NCI-H2081 treated with DMSO at 0.1 percent for 48 hours (cell line): ENCODE measurements at places on chromosomes 5 and 9.

GRCh38 chr5:179550511-179551342 lies at the start of gene RUFY1:
RUFY1 (plus strand) TSS chr5:179550554; CDS start chr5:179550570, 16 bp downstream.
- no peak for DNase-seq

DNA sequence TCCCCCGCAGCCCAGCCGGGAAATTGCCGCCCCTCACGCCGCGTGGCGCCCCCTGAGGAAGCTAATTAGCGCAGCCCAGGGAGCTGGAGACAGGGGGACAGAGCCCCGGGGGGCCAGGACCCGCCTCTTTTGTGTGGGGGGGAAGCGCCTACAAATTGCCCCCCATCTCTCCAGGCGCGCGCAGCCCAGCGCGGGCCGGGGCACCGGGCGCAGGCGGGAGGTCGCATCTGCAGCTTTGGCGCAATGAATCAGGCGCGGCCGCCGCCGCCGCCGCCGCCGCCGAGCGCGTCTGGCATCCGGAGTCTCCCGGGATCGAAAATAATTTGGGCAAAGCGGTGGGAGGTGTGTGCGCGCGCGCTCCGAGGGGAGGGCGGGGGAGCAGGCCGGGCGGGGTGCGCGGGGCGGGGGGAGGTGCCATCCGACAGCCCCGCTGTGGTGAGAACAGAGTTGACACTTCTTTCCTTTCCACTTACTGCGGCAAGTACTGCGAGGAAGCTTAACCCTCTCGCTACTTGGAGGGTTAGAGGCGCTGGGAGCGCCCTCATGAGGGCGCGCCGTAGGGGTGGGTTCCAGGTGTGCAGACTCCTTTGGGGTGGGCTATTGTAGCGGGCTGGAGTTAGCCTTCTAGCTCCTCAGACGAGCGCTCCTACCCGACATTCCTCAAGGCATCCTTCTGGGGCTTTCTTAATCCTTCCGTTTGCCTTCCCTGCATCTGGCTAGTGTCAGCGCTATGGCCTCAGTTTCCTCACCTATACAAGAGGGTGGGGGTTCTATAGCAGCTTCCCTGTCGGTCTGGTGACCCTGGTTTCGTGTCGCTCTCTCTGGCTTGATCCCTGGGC lies 63.1 kb downstream of the CXXC5 start:
- no peak for DNase-seq

DNA sequence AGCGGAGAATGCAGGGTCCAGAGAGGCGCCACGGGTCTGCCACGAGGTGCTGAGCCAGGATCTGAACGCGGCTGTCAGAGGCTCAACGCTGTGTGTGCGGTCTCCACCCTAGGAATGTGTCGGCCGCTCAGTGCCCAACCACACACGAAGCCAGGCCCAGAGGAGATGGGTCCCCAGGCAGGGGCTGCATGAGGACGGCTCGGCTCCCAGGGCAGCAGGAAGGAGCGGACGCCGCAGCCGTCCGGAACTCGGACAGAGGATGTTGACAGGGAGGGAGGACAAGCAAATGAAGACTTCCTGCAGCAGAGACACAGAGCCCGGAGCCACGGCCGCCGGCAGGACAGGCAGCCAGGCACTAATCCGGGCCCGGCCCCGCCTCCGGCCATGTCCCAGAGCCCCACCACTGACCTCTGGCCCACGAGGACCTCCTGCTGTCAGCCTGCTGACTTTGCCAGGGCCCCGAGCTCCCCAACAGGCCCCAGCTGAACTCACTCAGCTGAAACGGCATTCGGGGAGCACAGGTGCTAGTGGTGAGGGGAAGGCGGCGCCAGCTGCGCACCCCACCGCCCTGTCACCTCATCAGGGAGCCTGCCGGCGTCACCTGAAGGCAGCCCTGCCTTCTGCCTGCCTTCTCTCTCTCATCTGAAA lies 12.7 kb downstream of the VAV2 start:
- DNase-seq: no peak

DNA sequence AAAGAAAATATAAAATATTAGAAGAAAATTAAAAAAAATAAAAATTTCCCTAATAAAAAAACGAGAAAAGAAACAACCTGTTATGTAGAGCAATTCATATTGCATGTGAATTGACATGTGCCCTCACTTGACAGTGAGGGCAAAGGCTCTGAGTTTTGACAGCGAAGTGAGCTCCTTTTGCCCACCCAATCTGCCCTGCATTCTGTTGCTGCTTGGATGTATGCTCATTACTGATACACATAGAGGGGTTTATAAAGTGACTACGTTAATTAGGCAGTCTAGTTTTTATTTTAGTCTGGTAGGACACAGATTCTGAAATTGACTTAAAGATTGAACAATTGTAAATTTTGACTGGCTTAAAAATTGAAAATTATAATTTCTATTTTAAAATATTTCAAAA lies 949.4 kb downstream of the TLE4 start:
- DNase-seq: no peak

GRCh38 chr9:137876781-137877386 lies 698 bp upstream of the CACNA1B start:
- no peak for DNase-seq

- no peak for DNase-seq
Observed at GRCh38 chr9:109101202-109101595, 18.5 kb downstream of the TMEM245 start.

DNA sequence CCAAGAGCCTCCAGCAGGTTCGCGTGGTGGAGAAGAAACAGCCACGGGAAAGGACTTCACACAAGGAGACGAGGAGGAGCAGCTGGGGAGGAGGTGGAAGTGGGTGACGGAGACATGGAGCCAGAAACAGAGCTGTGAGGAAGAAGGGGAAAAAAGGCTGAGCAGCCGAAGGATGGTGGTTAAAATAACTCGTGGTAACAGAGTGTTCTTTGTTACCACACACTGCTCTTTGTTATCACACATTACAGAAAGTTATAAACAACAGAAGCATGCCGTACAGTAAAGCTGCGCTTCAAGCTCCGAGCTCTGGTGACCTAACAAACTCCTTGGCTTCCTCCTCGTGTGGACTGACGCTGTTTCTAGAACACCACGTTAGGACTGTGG lies 215.4 kb downstream of the GLIS3 start:
- no peak for DNase-seq

DNA sequence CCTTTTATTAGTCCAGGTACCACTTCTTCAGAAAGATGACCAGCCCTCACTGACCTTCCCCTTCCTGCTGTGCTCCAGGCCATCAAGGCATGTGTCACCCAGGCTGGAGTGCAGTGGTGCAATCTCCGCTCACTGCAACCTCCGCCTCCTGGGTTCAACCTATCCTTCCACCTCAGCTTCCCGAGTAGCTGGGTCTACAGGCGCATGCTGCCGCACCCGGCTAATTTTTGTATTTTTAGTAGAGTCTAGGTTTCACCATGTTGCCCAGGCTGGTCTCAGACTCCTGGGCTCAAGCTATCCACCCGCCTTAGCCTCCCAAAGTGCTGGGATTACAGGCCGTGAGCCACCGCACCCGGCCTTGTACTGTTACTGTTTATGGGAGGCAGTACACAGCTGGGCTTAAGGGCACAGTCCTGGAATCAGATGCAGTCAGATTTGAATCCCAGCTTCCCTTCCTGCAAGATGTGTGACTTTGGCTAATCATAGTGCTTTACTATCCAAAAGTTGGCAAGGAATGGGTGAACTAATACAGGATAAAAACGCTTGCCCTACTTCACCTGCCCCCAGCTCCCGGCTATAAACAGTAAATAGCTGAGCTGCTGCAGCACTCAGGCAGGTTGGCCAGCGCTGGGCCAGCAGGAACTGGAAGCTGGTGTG lies 483 bp upstream of the EIF4EBP3 start:
- DNase-seq: no peak

GRCh38 chr5:91383956-91384300 lies 811 bp upstream of the ARRDC3 start:
- DNase-seq: no peak

DNA sequence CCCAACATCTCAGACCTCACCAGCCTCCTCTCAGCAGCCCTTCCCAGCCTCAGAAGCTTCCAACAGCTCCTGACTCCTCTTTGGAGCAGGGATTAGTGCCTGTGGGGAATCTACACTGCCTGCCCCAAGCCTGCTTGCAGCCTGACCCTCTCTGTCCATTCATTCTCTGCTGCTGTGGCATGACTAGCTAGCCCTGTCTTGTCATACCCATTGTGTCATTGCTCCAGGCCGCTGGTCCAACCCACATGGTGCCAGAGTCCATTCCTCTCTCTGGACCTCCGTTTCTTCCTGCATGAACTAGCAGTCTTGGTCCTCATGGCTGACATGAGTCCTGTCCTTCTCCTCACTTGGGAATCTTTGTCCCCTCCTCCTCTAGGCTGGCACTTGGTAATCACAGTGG lies 12.8 kb upstream of the RXRA start:
- no peak for DNase-seq

- no peak for DNase-seq
Observed at GRCh38 chr9:74555565-74555964, 58.4 kb downstream of the RORB start.

DNA sequence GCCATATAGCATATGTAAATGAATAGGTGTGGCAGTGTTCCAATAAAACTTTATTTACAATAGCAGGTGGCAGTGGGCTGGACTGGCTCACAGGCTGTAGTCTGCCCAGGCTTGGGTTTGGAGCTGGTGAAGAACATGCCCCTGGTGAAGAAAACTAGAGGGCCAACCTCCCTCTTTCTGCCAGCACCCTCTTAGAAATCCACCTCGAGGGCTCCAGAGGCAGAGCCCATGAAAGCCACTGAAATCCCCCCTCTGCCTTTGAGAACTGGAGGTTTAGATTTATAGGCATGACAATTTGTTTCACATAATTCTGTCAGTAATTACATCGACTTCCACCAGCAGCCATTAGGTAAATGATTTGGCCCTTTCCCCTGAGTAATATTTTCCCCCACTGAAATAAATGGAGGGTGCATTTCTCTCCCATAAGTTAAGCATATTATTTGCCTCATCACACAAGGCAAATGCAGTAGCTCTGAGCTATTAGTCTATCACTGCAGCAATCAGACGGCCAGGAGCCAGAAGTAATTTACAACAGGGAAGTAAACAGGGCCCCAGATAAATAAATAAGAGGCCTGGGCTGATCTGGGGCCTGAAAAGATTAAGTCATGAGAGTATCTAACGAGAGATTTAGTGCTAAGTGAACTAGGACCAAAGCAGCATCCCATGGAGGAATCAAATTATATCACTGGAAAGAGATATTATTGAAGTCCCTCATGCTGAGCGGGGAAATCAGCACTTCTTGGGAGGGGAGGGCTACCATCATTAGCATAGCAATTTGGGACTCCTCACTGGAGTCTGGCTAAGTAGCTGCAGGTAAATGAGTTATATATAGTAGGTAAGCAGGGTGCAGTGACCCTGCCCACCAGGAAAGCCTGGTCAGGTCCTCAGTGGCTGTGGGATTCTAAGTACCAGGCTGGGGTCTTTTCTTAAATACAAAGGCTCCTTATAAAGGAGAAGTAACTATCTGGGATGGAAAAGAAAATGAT lies 123.9 kb downstream of the SLIT3 start:
- DNase-seq: no peak

DNA sequence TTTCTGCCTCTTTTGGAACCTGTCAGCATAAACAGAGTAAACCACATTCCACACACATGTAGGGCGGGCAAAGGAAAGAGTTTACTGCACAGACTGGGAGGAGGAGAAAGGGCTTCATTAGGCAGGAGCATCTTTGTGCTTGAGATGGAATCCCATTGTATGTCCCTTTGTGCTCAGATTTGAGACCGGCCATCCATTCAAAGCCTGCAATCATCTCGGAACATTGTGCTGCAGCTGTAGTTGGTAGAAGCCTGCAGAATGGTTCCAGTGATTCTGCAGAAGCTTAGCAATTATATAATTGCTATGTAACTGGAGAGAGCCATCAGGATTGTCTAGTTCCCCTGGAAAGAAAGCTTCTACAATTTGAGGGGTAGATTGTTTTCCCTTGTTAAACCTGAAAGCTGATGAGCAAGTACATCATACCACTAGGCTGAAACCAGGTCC lies 16.5 kb downstream of the ZNF462 start:
- no peak for DNase-seq

GRCh38 chr9:121708768-121709488 lies 57.5 kb downstream of the DAB2IP start:
- no peak for DNase-seq

GRCh38 chr9:19995619-19996018 lies 206.8 kb upstream of the SLC24A2 start:
- no peak for DNase-seq

DNA sequence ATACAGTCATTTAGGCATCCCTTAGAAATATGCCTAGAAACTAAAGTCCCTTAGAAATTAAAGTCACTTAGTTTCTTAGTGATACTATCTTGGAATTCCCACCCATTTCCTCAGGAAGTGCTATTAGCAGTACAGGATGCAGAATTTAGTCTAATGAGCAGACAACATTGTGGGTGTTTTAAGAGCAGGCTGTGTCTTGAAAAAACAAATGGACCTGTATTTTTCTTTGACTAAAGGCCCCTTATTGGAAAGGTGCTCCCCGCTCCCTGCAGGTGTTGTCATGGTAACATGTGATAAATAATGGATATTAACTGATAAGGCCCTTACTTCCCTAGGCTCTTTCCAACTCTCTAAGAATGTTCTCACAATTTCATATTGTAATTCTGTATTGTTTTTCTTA lies 38.8 kb upstream of the STARD4 start:
- DNase-seq: no peak

DNA sequence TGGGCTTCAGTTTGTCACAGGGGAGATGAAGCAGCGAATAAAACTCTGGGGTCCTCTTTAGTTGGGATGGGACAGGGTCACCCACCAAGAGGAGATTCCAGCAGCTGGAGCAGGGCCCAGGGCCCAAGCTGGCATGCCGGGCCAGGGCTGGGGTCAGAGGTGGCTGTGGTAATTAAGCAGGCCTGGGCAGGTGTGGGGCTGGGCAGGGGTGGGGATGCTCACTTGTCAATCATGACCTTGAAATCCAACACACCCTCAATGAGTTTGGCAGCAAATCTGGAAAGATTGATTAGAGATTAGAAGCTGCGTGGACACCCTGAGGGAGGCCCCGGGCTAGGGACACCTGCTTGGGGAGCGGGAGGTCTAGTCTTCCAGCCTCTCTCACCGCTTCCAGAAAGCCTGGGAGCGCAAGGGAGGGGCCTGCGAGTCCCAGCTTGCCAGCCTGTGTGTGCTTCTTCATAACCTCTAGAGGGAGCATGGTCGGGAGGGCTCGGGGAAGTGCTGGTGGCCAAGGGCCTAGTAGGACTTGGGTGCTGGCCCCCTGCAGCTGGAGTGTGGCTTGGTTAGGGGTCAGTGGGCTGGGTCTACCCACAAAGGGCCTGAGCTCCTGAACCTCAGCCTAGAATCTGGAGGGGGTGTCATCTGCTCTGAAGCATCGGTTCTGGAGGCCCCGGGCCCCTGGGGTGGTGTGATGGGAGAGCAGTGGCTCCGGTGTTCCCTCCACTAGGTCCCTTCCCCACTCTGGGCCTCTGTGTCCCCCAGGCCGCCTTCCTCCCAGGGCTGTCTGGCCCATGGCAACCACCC lies 7.6 kb downstream of the CRAT start:
- no peak for DNase-seq

DNA sequence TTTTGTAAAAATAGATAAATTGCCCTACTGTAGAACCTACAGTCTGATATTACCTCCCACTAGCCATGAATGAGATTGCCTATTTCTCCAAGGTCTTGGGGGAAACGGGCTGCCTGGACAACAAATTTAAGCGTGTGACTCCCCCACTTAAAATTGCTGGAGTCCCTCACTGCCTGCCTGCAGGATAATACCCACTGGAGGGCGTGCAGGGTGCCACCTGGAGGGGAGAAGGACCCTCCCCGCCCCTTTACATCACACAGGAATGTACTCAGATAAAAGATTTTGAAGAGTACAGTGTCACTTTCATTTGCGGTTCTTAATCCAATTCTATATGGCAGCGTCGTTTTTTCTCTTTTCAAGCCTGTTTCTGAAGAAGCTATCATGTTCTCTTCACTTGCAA lies 6.2 kb upstream of the TRIM7 start:
- no peak for DNase-seq

GRCh38 chr5:115857057-115857479 lies 15.3 kb downstream of the AP3S1 start:
- no peak for DNase-seq
